Pulmonary artery endothelial cell (primary cell): ENCODE measurements at places on chromosomes 2 and 18. TPM values are rescaled to one million over a fixed set of nuclear protein-coding genes. Genes with fewer than 3 reads are reported as not detected.

The SNRNP27 gene
- total RNA-seq: 25.5 and 42.0 TPM in 2 replicates

The ALLC gene
- not detected in 2 replicates for total RNA-seq

The DNER gene
- total RNA-seq: 0.07 TPM in 2 replicates

The ACVR2A gene
- total RNA-seq: 5.7 and 6.3 TPM in 2 replicates

The ERFE gene
- 0.46 and 0.53 TPM in 2 replicates for total RNA-seq

The SLC9A4 gene
- not detected in 2 replicates for total RNA-seq

The KCNS3 gene
- 2.6 and 4.7 TPM in 2 replicates for total RNA-seq

The WNT10A gene
- total RNA-seq: not detected in 2 replicates

The VIT gene
- 0.46 and 0.66 TPM in 2 replicates for total RNA-seq

The DIPK1C gene
- not detected in 2 replicates for total RNA-seq

The DYNAP gene
- not detected in 2 replicates for total RNA-seq
